Prostate gland (tissue), 2 donors: ENCODE measurements at places on chromosomes 2 and 18. TPM values are rescaled to one million over a fixed set of nuclear protein-coding genes. Genes with fewer than 3 reads are reported as not detected.
A peak's percentile ranks its signal among the peaks of the same experiment; 100 is the strongest.

GRCh38 chr2:157327621-157328500, 2.2 kb upstream of the ERMN start:
- H3K4me1 ChIP-seq = no peaks in the 10 kb centered on the region
- H3K27ac ChIP-seq = no peak overlapping the region
- DNase-seq = peak; percentile 67
- H3K36me3 ChIP-seq = no peaks in the 10 kb centered on the region
- no peaks in the 10 kb centered on the region for H3K27me3 ChIP-seq

- no peaks in the 10 kb centered on the region for H3K4me1 ChIP-seq
- H3K36me3 ChIP-seq = no peaks in the 10 kb centered on the region
- no peaks in the 10 kb centered on the region for H3K27me3 ChIP-seq
- no peak for DNase-seq
Observed at GRCh38 chr2:40955635-40956034, 503.7 kb upstream of the SLC8A1 start.

GRCh38 chr18:77012806-77013541, 119.6 kb downstream of the MBP start:
- no peaks in the 10 kb centered on the region for H3K36me3 ChIP-seq
- DNase-seq = no peak
- no peaks in the 10 kb centered on the region for H3K4me1 ChIP-seq

GRCh38 chr2:158011055-158011771, 90.5 kb upstream of the UPP2 start:
- H3K4me1 ChIP-seq = no peaks in the 10 kb centered on the region
- no peak overlapping the region for H3K27ac ChIP-seq
- no peak for DNase-seq
- no peaks in the 10 kb centered on the region for H3K27me3 ChIP-seq
- no peaks in the 10 kb centered on the region for H3K36me3 ChIP-seq

DNA sequence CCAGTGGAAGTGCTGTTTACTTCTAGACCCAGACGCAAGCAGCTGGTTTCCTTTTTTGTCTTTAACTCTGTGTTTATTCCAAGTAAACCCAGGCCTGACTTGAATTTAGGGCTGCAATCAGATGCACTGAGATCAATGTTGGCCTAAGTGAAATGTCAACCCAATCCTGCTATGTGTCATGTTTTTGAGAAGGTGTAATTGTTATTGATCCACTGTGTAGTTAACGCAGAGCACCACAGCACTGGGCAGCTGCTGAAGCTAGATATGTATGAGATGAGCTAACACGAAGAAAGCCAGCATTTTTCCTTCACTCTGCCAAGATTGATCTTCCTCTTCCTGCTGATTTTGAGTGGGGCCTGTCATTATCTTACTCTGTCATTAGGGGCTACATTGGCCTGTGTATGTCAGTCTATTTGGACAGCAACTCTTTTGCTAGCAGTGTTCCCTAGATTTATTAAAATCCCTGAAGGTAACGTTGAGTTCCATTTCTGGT, 18.9 kb upstream of the DLX1 start:
- no peaks in the 10 kb centered on the region for H3K27me3 ChIP-seq
- no peak overlapping the region for H3K4me3 ChIP-seq
- DNase-seq = no peak

- H3K4me3 ChIP-seq = no peak overlapping the region
- H3K27ac ChIP-seq = no peak overlapping the region
- DNase-seq = no peak
- no peaks in the 10 kb centered on the region for H3K36me3 ChIP-seq
Observed at GRCh38 chr2:216866515-216867095, 6.7 kb upstream of the TNP1 start.

GRCh38 chr2:41199334-41199733, 747.4 kb upstream of the SLC8A1 start:
- H3K27ac ChIP-seq = no peak overlapping the region
- DNase-seq = no peak
- H3K4me3 ChIP-seq = no peak overlapping the region
- no peaks in the 10 kb centered on the region for H3K4me1 ChIP-seq
- no peaks in the 10 kb centered on the region for H3K27me3 ChIP-seq

- no peaks in the 10 kb centered on the region for H3K4me1 ChIP-seq
- H3K27me3 ChIP-seq = no peaks in the 10 kb centered on the region
- DNase-seq = no peak
Observed at GRCh38 chr2:206833291-206833690, 67.9 kb downstream of the FASTKD2 start.

GRCh38 chr2:128234613-128235012, 84.1 kb downstream of the HS6ST1 start:
- DNase-seq = no peak
- H3K27ac ChIP-seq = no peak overlapping the region
- no peaks in the 10 kb centered on the region for H3K27me3 ChIP-seq
- no peak overlapping the region for H3K4me3 ChIP-seq

DNA sequence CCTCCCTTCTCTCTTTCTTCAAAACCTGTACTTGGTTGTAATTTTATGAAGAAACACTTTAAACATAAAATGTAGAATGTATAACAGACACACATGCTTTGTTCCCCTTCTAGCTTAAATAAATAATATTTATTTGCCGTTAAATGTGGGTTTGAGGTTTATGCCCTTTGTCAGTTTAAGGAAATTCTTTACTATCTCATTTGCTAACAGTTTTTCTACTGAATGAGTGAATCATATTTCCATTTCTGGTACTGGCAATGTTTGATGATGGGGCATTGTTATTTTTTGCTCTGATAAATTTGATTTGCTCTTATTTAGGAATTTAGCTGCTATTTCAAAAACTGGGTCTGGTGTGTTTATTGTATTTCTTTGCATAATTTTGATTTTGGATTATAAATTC, 555.6 kb downstream of the CCDC85A start:
- H3K27ac ChIP-seq = no peak overlapping the region
- H3K36me3 ChIP-seq = no peaks in the 10 kb centered on the region
- H3K4me3 ChIP-seq = no peak overlapping the region
- no peaks in the 10 kb centered on the region for H3K27me3 ChIP-seq

- H3K4me3 ChIP-seq = no peak overlapping the region
- DNase-seq = no peak
- peaks cover 18% of the 10 kb centered on the region for H3K4me1 ChIP-seq
- H3K27ac ChIP-seq = peak overlapping the region; percentile 79
Observed at GRCh38 chr2:235024191-235024860, 72.5 kb downstream of the SH3BP4 start.

DNA sequence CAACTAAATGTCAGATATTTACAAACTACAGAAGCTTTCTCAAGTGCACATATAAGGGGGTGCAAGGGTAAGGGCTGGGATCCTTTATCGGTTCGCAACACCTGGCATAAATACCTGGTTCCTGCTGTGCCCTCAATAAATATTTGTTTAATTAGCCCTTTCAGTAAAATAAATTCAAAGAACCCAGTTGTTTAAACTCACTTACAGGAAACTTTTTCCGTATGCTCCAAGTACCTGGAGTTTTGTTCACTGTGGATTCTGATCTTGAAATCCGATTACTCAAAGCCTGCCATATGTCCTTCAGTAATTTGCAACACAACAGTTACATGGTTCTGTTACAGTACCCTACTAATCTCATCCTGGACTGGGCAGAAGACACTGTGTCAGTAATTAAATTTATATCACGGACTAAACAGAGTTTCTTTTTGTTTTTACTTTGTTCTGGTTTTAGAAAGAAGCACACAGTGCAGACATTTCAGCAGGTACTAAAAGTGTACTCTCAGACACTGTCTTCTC, 36.9 kb downstream of the TBC1D8 start:
- DNase-seq = no peak
- peaks cover 34% of the 10 kb centered on the region for H3K4me1 ChIP-seq
- H3K27me3 ChIP-seq = no peaks in the 10 kb centered on the region
- no peaks in the 10 kb centered on the region for H3K36me3 ChIP-seq
- H3K4me3 ChIP-seq = no peak overlapping the region

DNA sequence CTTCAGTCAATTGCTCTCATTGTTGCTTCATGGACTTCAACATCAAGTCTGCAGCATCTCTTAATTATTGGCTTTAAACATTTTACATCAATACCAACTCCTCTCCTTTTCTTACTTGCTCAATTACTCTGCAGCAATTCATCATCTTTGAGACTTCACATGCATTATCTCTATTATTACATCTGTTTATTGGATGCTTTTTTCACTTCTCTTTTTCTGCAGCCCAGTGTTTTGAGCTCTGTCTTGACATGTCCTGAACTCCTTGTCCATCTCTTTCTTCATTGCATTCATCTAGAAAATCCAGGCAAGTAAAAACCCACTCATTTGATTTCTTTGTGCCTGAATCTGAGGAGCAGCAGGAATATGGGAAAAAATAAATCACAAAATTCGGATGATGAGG, 647.9 kb downstream of the PLCL1 start:
- no peak overlapping the region for H3K4me3 ChIP-seq
- H3K27me3 ChIP-seq = no peaks in the 10 kb centered on the region
- no peaks in the 10 kb centered on the region for H3K36me3 ChIP-seq
- no peak for DNase-seq
- no peak overlapping the region for H3K27ac ChIP-seq

DNA sequence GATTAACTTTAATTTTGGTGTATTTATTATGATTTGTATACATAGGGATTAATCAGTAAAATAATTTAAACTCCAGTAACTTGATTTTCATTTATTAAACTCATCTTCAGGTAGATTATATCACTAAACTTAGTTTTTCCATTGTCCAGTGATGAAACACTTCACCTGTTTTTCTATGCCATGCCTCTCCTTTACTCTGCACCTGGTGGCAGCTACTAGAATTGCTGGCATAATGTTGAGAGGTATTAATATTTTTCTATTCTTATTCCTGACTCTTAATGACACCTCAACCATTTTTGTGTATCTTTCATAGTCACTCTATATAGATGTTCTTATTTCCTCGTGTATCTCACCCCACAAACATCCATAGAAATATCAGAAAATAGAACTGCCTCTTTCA, 940.3 kb upstream of the CRIM1 start:
- no peaks in the 10 kb centered on the region for H3K27me3 ChIP-seq
- H3K4me3 ChIP-seq = no peak overlapping the region
- no peaks in the 10 kb centered on the region for H3K4me1 ChIP-seq

DNA sequence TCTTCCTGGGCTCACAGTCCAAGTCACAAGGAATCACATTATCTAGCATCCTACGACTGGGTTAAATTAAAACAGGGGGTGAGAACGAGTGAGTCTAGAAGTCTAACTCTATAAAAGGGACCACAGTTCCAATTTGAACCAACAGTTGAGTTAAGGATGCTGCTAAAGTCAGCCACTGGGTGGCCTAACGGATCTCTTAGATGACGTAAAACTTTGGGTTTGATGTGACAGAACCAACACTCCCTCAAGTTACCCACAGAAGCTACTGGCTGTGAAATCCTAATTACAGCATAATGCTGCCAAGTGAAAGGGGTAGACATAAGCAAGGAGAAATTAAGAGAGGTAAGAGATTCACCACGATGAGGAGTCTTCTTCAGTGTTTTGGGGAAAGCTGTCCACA, 32.7 kb upstream of the RUFY4 start:
- DNase-seq = no peak
- H3K4me1 ChIP-seq = no peaks in the 10 kb centered on the region
- no peaks in the 10 kb centered on the region for H3K36me3 ChIP-seq
- no peak overlapping the region for H3K4me3 ChIP-seq

GRCh38 chr2:49569176-49569575, 414.9 kb upstream of the FSHR start:
- H3K36me3 ChIP-seq = no peaks in the 10 kb centered on the region
- H3K27ac ChIP-seq = no peak overlapping the region
- DNase-seq = no peak

DNA sequence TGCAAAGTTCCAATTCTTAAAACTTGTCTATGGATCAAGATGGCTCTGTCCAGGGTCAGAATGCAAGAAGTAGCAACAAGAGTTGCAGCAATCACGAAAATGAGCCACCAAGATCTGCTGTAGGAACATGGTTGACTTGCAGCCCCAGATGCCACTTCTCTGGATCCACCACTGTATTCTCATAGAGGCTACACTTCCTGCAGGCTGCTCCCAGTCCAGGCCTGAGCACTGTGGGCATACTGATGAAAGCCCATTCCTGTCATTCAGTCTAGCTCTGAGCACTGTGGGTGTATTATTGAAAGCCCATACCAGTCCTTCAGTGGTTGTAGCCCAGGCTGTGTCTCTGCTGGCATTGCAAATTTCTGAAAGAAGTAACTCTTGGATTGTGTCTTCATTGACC, 213.9 kb upstream of the AGAP1 start:
- no peak for DNase-seq
- no peak overlapping the region for H3K27ac ChIP-seq
- H3K27me3 ChIP-seq = no peaks in the 10 kb centered on the region
- H3K4me3 ChIP-seq = no peak overlapping the region
- no peaks in the 10 kb centered on the region for H3K4me1 ChIP-seq

DNA sequence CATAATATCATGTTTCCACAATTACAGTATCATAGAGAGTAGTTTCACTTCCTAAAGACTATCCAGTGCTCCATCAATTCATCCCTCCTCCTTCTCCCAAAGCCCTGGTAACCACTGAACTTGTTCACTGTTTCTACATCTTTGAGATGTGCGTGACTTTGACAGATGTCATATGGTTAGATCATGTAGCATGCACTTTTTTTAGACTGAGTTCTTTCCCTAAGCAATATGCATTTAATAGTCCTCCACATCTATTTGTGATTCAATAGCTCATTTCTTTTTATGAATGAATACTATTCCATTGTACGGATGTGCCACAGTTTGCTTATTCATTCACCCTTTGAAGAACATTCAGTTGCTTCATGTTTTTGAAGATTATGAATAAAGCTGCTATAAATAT, 560.4 kb upstream of the LRRTM4 start:
- no peak for DNase-seq
- H3K4me3 ChIP-seq = no peak overlapping the region
- H3K27me3 ChIP-seq = no peaks in the 10 kb centered on the region
- no peaks in the 10 kb centered on the region for H3K4me1 ChIP-seq
- H3K36me3 ChIP-seq = no peaks in the 10 kb centered on the region

DNA sequence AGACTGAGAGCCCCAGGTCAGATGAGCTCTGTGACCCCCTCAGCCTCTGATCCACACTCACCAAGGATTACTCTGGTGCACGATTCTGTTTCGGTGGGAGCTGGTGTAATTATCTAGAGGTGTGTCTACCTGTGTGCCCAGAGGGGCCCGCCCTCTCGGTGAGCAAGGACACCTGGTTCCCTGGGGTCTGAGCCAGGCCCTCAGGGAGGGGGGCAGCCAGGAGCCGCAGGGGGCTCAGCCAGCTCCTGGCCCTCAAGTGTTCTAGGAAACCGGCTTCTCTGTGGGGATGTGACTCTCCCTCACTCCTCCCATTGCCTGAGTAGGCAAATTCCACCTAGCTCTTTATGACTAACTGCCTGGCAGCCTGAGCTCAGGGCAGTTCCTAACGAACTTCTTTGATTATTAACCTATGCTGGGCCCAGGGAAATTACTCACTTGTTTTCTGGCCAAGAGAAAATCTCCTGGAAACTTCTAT, 17.4 kb downstream of the AGAP1 start:
- no peak overlapping the region for H3K27ac ChIP-seq
- no peak for DNase-seq
- H3K27me3 ChIP-seq = no peaks in the 10 kb centered on the region
- no peaks in the 10 kb centered on the region for H3K36me3 ChIP-seq

- no peaks in the 10 kb centered on the region for H3K4me1 ChIP-seq
- no peak overlapping the region for H3K4me3 ChIP-seq
- H3K36me3 ChIP-seq = no peaks in the 10 kb centered on the region
- H3K27me3 ChIP-seq = no peaks in the 10 kb centered on the region
Observed at GRCh38 chr2:187527262-187527661, 27.0 kb downstream of the TFPI start.

- no peaks in the 10 kb centered on the region for H3K36me3 ChIP-seq
- no peak overlapping the region for H3K4me3 ChIP-seq
- DNase-seq = no peak
Observed at GRCh38 chr2:241612156-241613016, 24.6 kb downstream of the THAP4 start.

The SLC5A7 gene
- total RNA-seq = 0.17 TPM

The DUSP19 gene
- 2.1 TPM for total RNA-seq

The CDK15 gene
- total RNA-seq = 1.2 TPM

The COL5A2 gene
- total RNA-seq = 8.2 TPM

The CCDC178 gene
- total RNA-seq = 3.2 TPM

The SH3RF3 gene
- total RNA-seq = 17.0 TPM

The SCN3A gene
- total RNA-seq = 0.09 TPM
